ENCODE measurements at places on chromosomes 4 and X.
A peak's percentile ranks its signal among the peaks of the same experiment; 100 is the strongest.

GRCh38 chr4:65502131-65502701 lies 168.1 kb downstream of the EPHA5 start:
- DNase-seq, result no peak

GRCh38 chr4:8428288-8429097 lies 12.0 kb downstream of the ACOX3 start:
- peak; percentile 89 for DNase-seq

- no peak for DNase-seq
These were observed 1.4 kb upstream of the FNIP2 start for GRCh38 chr4:158767451-158767850.

- DNase-seq, result no peak
These were observed 2.8 kb upstream of the GSX2 start for GRCh38 chr4:54097152-54097551.

- peak; percentile 92 for DNase-seq
These were observed 9.9 kb downstream of the TMSB4X start for GRCh38 chrX:12984603-12985319.

GRCh38 chr4:5238173-5238572 lies 186.9 kb downstream of the STK32B start:
- no peak for DNase-seq

DNA sequence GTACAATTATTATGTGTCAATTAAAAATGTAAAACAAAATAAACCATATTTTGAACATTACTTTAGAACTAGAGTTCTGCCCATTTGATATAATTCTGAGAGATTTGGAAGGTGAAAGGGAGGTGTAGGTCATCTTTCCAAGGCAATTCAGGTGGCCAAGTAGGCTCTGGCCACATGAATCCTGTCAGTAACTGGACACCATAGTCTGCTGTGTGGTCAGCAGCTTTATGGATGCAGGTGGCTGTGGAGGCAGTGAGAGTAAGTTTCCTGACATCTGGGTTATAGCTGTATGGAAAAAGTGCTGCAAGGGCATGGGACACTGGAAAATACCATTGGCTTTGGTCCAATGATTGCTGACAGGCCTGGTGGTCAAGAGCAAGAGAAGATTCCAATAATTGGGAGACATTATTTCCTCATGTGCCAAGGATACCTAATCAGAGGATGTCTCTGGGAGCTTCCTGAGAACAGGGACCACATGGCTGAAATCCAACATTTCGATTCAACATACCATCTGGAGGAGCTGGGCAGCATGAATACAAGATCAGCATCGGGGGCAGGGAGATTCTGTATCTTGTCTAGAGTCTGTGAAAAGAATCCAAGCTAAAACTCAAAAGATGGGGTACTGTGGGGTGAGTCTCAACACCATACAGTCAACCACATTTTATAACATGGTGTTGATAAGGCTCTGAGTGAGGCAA lies 523.1 kb downstream of the MID1IP1 start:
- DNase-seq, result no peak

- DNase-seq, result no peak
These were observed 33.2 kb downstream of the PPARGC1A start for GRCh38 chr4:23856630-23857029.

GRCh38 chr4:82893942-82894341 lies 3.0 kb upstream of the SEC31A start:
- DNase-seq, result no peak

GRCh38 chrX:69076088-69076487 lies 89.2 kb downstream of the PJA1 start:
- DNase-seq, result no peak

GRCh38 chr4:41307638-41308037 lies 50.9 kb downstream of the UCHL1 start:
- DNase-seq, result no peak

DNA sequence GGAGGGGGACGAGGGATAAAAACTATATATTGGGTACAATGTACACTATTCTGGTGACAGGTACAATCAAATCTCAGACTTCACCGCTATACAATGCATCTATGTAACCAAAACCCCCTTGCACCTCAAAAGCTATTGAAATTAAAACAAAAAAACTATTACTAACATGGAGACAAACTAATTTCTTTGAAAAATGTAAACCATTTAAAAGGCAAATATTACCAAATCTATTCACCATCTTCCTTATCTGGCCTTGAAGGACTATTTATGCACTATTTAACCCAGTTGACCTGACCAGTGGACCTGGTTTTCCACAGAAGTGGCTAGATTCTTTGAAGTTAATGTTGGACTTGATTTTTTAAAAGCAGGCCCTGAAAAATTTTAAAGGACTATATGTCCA lies 212.3 kb upstream of the RPS6KA3 start:
- DNase-seq, result no peak

GRCh38 chr4:43112139-43112538 lies 219.6 kb downstream of the GRXCR1 start:
- DNase-seq, result no peak

GRCh38 chrX:19811807-19812604 lies 75.4 kb downstream of the SH3KBP1 start:
- no peak for DNase-seq

GRCh38 chrX:15931362-15931761 lies 76.7 kb upstream of the AP1S2 start:
- DNase-seq, result no peak
